Temporal lobe (tissue), 4 donors: ENCODE measurements at places on chromosomes 16 and 17. TPM values are rescaled to one million over a fixed set of nuclear protein-coding genes. Genes with fewer than 3 reads are reported as not detected.

GJC1 gene
- total RNA-seq: 69.1 TPM

KRTAP4-3 gene
- total RNA-seq: not detected

RAB37 gene
- 0.49 TPM for total RNA-seq

TOP2A gene
- total RNA-seq: 20.4 TPM

GGT6 gene
- total RNA-seq: not detected

SOX15 gene
- 0.49 TPM for total RNA-seq

UNC13D gene
- 1.2 TPM for total RNA-seq

OR3A3 gene
- not detected for total RNA-seq

KRT39 gene
- total RNA-seq: not detected

NPIPB9 gene
- total RNA-seq: 2.0 TPM

MT1G gene
- total RNA-seq: 0.74 TPM

NPLOC4 gene
- 26.8 TPM for total RNA-seq

KRTAP4-12 gene
- not detected for total RNA-seq

FOXC2 gene
- total RNA-seq: 0.98 TPM

TBX2 gene
- total RNA-seq: 0.49 TPM

CRISPLD2 gene
- 2.2 TPM for total RNA-seq

EVPLL gene
- not detected for total RNA-seq

PITPNM3 gene
- 9.6 TPM for total RNA-seq

RSPRY1 gene
- total RNA-seq: 61.7 TPM

PPY gene
- total RNA-seq: not detected

GALR2 gene
- not detected for total RNA-seq

CDRT15L2 gene
- not detected for total RNA-seq

ZNF768 gene
- total RNA-seq: 16.5 TPM

SDK2 gene
- 14.8 TPM for total RNA-seq

FMNL1 gene
- 4.2 TPM for total RNA-seq

ITGAD gene
- total RNA-seq: not detected

COIL gene
- 21.4 TPM for total RNA-seq

EVI2B gene
- total RNA-seq: 0.49 TPM

NT5M gene
- 4.7 TPM for total RNA-seq

RAB26 gene
- 4.4 TPM for total RNA-seq

PRCD gene
- 2.0 TPM for total RNA-seq

GRB2 gene
- total RNA-seq: 151 TPM

KRT28 gene
- 0.25 TPM for total RNA-seq

CCL5 gene
- total RNA-seq: not detected

CHST5 gene
- total RNA-seq: 0.25 TPM

MEIOB gene
- total RNA-seq: 0.49 TPM
